ENCODE measurements at places on chromosomes 5 and 9. TPM values are rescaled to one million over a fixed set of nuclear protein-coding genes. Genes with fewer than 3 reads are reported as not detected.

GRCh38 chr5:81067406-81067805 lies 107.2 kb downstream of the RASGRF2 start:
- H3K27me3 ChIP-seq, result no peaks in the 10 kb centered on the region
- no peaks in the 10 kb centered on the region for H3K36me3 ChIP-seq
- no peak overlapping the region for H3K27ac ChIP-seq
- no peak overlapping the region for H3K4me3 ChIP-seq
- no peaks in the 10 kb centered on the region for H3K4me1 ChIP-seq
- DNase-seq, result no peak

The P4HA2 gene
- 93.6 TPM for polyA plus RNA-seq

DNA sequence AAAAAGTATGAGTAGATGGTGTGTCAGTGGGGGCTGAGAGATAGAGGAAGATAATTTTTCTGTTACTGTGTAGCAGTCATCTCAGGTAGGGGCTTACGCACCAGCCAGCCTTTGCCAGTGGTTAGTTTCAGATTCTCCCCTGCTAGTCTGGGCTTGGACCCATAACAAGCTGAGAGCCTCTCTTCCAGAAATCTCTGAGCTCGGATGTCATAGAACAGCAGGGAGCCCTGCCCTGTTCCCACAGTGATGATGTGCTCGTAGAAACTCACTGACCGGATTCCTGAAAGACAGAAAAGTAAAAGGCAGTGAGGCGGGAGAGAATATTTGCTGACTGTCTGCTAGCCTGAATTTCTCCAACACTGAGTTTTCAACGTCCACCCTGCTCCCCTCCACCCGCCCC lies 37.2 kb downstream of the DCAF12 start:
- no peaks in the 10 kb centered on the region for H3K27me3 ChIP-seq
- no peak for DNase-seq
- H3K27ac ChIP-seq, result no peak overlapping the region
- peaks cover 35% of the 10 kb centered on the region for H3K36me3 ChIP-seq

The PTGER4 gene
- polyA plus RNA-seq, result 12.2 TPM

The SURF1 gene
- 34.0 TPM for polyA plus RNA-seq

GRCh38 chr5:52725065-52725746 lies 62.5 kb upstream of the ITGA1 start:
- no peaks in the 10 kb centered on the region for H3K36me3 ChIP-seq
- peak; percentile 90 for DNase-seq
- H3K4me1 ChIP-seq, result peaks cover 39% of the 10 kb centered on the region
- peak overlapping the region; percentile 68 for H3K27ac ChIP-seq
- no peaks in the 10 kb centered on the region for H3K27me3 ChIP-seq
- H3K4me3 ChIP-seq, result peak overlapping the region; percentile 4

- DNase-seq, result no peak
- no peaks in the 10 kb centered on the region for H3K27me3 ChIP-seq
- H3K4me1 ChIP-seq, result peaks cover 11% of the 10 kb centered on the region
- no peaks in the 10 kb centered on the region for H3K36me3 ChIP-seq
- no peak overlapping the region for H3K27ac ChIP-seq
Measured at GRCh38 chr5:32964261-32964660, 253.1 kb downstream of the NPR3 start.

The PBX3 gene
- 20.9 TPM for polyA plus RNA-seq

The SLC46A2 gene
- polyA plus RNA-seq, result not detected

DNA sequence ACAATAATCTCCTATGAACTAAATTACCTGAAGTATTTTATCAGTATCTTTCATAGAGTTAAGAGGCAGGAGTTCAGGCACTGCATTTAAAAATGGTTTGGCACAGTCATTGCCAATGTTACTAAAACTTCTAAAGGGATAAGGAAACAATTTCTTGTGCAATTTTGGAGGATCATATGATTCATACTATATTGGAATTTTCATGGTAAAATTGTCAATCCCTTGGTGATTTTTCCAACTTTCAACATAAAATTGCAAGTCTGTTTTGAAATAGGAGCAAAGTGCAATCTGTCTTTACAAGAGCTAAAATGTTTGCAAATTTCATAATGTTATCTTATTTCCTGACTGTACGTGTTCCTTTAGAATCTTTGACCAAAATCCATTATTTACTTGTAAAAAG lies 211.1 kb downstream of the DMRTA1 start:
- no peaks in the 10 kb centered on the region for H3K27me3 ChIP-seq
- no peak for DNase-seq
- H3K27ac ChIP-seq, result no peak overlapping the region

- H3K4me1 ChIP-seq, result no peaks in the 10 kb centered on the region
- no peaks in the 10 kb centered on the region for H3K36me3 ChIP-seq
- H3K27ac ChIP-seq, result no peak overlapping the region
- no peak for DNase-seq
Measured at GRCh38 chr9:8229226-8229625, 429.6 kb upstream of the DMAC1 start.

DNA sequence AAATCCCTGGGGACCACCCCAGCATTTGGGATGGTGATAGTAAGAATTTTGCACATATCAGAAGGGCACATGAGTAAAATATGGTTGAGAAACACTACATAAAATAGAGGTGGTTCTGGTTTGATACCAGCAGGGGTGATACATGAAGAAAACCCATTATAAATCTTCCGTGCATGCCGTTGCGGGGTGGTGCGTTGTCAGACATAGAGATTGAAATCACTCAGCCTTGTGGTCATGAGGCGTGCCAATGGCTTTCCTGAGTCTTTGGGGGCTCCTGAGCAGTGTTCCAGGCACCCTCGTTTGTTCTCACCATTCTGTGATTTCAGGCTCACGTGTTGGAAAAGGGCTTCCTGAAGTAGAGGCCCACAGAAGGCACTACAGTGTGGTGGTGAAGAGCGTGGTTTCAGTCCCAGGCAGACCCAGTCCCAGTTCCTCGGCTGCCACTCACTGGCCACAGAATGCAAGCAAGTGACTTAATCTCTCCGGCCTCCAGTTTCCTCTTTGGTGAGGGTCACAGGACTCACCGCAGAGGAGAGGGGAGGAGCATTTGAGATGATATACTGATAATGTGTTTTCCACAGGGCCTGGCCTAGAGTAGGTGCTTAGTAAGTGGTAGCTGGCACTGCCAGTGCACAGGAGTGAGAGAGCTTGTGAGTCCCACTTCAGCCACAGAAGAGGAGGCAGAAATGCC lies 20.5 kb upstream of the GLRX start:
- H3K36me3 ChIP-seq, result no peaks in the 10 kb centered on the region
- DNase-seq, result no peak
- no peaks in the 10 kb centered on the region for H3K27me3 ChIP-seq

- peaks cover 8% of the 10 kb centered on the region for H3K36me3 ChIP-seq
- peak overlapping the region; percentile 98 for H3K27ac ChIP-seq
- peaks cover 81% of the 10 kb centered on the region for H3K4me1 ChIP-seq
- no peak for DNase-seq
- H3K27me3 ChIP-seq, result no peaks in the 10 kb centered on the region
- no peak overlapping the region for H3K4me3 ChIP-seq
Measured at GRCh38 chr5:53032188-53032587, 43.0 kb downstream of the ITGA2 start.

DNA sequence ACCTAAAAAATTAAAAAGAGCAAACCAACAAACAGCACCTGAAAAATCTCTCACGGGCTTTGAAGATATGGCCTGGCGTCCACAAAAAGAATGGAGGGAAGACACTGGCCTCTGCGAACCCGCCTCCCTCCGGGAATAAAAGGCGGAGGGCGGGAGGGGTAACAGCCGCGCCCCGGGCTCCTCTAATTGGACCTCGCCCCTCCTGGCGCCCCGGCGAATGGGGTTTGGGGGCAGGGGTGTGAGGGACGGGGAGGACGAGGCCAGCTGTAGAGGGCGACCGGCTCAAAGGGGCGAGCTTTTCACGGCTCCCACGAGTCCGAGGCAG lies 753 bp downstream of the FANCC start:
- DNase-seq, result no peak
- H3K36me3 ChIP-seq, result no peaks in the 10 kb centered on the region
- no peaks in the 10 kb centered on the region for H3K27me3 ChIP-seq
- H3K27ac ChIP-seq, result peak overlapping the region; percentile 22
- H3K4me1 ChIP-seq, result peaks cover 18% of the 10 kb centered on the region

The SPATA31D4 gene
- polyA plus RNA-seq, result not detected
